ENCODE measurements at places on chromosomes 13 and 19.

GRCh38 chr19:6721138-6721474 lies 656 bp upstream of the C3 start:
- DNase-seq = no peak

GRCh38 chr19:46209472-46209871 lies 20.1 kb upstream of the IGFL1 start:
- DNase-seq = no peak

- DNase-seq = no peak
These were observed 89.7 kb upstream of the SIAH3 start for GRCh38 chr13:45941261-45941660.

DNA sequence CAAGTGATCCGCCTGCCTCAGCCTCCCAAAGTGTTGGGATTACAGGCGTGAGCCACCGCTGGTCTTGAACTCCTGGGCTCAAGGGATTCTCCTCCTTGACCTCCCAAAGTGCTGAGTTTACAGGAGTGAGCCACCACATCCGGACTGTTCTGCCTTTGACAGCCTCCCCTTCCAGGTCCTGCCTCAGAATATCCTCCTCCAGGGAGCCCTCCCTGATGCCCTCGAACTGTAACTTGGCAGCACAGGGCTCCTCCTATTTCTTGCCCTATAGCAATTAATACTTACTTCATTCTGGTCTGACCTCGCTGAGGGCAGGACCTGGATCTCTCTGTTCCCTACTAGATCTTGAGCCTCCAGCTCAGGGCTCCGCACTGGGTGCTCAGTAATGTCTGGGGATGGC lies 5.9 kb downstream of the CPT1C start:
- no peak for DNase-seq

- no peak for DNase-seq
These were observed 137.9 kb upstream of the LSM14A start for GRCh38 chr19:34034318-34034846.

- DNase-seq = no peak
These were observed 1.4 kb downstream of the DUXA start for GRCh38 chr19:57165846-57166245.

- DNase-seq = no peak
These were observed at the start of gene CD79A for GRCh38 chr19:41876847-41877832. CD79A (plus strand) TSS chr19:41877279; CDS start chr19:41877305, 26 bp downstream.

DNA sequence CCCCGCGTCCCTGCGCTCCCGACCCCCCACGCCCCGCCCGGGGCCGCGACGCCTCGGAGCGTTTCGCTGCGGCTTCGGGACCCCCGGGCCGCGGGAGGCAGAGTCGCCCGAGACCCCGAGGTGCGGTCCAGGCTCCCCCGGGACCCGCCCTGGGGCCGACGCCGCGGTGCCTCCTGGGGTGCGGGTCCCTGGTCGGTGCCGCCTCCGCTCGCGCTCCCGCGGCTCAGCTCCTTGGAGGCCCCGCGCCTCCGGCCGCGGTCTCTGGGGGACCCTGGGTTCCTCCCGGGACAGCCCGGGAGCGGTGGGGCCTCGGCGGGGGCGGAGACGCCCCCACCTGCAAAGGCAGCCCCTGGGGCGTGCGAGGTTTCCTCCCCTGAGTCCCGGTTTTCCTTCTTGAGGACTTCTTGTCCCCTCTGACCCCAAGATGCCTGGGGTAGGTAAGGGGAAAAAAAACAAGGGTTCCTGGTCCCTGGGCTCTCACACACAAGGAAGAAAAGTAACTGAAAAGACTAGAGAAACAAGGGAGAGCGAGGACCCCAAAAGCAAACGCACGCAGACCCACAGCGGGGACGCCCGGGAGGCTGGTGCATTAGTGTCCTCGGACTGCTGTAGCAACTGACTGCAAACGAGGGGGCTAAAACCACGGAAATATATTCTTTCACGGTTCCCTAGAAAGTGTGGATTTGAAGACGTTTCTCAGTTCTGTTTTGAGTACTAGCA lies 740 bp downstream of the ZNF555 start:
- DNase-seq = no peak

GRCh38 chr19:34184880-34185491 lies 12.7 kb downstream of the LSM14A start:
- no peak for DNase-seq

GRCh38 chr19:27955485-27956480 lies 1257.2 kb downstream of the UQCRFS1 start:
- no peak for DNase-seq

- DNase-seq = no peak
These were observed 140.9 kb upstream of the UBL3 start for GRCh38 chr13:29991343-29991742.

DNA sequence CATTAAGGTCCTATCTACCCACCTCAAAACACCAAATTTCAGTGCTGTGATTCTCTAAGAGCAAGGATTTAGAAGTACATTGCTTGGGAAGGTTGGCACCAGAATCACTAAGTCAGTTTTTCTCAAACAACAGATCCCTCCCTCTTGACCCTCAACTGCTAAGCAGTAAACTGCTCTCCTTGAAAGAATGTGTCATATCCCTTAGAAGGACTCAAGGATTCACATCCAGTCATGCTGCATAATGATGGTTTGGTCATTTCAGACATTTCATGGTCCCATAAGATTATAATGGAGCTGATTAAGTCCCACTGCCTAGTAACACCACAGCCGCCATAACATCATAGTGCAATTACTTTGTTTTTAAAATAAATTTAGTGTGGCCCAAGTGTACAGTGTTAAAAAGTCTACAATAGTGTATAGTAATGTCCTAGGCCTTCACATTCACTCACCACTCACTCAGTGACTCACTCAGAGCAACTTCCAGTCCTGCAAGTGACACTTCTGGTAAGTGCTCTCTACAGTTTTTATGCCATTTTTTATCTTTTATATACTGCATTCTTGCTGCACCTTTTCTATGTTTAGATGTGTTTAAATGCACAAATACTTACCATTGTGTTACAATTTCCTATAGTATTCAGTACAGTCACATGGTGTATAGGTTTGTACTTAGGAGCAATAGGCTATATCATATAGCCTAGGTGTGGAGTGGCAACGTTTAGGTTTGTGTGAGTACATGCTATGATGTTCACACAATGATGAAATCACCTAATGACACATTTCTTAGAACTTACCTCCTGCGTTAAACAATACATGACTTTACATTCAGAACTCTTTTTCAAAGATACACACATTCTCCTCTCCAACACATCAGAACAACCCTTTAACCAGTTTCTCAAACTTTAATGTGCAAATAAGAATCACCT lies 15.7 kb upstream of the CCDC169 start:
- no peak for DNase-seq

DNA sequence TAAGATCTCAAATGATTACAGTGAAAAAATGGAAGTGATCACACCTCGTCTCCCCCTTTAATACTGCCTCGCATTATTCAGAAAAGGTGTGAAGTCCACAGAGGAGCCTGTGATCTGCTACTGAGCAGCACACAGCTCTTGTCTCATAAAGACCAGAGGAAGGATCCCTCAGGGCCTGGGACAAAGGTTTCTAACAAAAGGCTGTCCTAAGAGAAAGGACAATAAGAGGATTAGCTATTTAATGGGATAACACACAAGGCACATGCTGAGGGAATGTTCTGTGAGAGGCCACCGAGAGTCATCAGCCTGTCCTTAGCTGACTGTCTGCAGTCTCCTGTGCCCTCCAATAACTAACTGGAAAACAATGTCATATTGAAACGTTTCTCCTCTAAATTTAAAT lies 26.7 kb downstream of the EBPL start:
- no peak for DNase-seq

GRCh38 chr13:43986421-43986981 lies 106.8 kb downstream of the LACC1 start:
- no peak for DNase-seq

- no peak for DNase-seq
These were observed 3.7 kb upstream of the CLPTM1 start for GRCh38 chr19:44951179-44952159.

DNA sequence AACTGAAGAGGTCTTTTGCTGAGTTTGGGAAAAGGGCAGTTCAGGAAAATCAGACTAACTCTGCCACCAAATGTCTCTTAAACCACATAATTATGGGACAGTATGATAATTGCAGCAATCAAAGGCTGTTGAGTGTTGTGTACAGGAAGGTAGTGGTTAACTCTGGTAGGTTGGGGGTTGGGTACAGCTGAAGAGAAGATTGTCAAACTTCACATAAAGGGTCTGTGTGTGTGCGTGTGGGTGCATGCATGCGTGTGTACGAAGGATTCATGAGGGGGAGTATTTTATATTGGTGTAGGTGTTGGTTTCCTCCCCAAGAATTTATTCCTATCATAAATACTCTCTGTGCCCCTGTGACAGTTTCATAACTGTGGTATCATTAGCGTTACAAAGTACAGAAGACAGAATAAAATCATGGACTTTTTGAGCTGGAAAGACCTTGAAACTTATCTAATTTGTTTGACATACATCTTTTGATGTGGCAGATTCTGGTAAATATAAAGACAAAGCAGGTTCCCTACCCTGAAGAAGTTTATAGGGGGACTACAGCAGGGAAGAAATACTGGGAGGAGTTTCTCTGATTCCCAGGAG lies 94.1 kb downstream of the PCCA start:
- no peak for DNase-seq

DNA sequence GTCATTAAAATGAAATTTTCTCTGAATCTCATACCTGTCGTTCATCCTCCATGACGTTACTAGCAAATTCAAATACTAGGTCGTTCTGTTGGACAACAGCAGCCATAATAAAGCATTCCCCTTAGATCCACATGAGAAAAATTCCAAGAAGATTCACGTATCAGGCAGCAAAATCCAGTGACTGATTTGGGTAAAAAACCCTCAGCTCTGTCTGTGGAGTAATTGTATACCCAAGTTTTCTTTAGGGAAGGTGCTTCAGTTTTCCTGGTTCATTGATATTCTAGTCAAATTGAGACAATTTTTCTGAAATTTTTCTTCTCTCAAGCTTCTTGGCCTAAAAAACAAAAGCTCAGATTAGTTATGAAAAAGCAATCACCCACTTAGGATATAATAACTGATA lies 37.2 kb downstream of the ELF1 start:
- no peak for DNase-seq

DNA sequence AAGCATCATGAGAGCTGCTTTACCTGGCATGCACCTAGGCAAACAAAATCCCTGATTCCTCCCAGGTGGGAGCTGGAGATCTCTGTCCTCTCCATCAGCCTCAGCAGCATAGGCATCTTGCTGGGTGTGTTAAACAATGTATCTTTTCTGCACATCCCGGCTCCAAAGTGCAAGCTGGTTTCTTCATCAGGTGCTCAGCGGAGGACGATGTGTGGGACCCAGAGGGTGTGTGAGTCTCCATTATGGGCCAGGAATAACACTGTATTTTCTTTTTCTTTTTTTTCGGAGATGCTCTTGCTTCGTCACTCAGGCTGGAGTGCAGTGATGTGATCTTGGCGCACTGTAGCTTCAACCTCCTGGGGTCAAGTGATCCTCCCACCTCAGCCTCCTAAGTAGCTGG lies 9.9 kb downstream of the CNFN start:
- no peak for DNase-seq

- DNase-seq = no peak
These were observed 1.8 kb upstream of the CEACAM8 start for GRCh38 chr19:42596391-42597072.

DNA sequence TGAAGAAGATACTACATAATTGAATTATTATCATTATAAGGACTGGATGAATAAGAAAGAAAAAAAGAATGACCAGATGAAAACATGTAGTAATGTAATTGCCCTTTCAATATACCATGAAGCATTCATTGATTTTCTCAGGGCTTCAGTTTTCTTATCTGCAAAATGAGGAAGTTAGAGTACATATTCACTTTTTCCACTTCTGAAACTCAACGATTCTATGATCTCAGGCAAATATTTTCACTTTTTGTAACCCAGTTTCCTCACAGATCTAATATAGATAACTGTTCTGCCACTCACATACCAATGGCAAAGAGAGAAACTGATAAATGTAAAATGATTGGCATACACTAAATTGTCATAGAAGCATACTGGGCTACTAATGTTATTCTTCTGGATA lies 856.6 kb upstream of the KLHL1 start:
- no peak for DNase-seq

DNA sequence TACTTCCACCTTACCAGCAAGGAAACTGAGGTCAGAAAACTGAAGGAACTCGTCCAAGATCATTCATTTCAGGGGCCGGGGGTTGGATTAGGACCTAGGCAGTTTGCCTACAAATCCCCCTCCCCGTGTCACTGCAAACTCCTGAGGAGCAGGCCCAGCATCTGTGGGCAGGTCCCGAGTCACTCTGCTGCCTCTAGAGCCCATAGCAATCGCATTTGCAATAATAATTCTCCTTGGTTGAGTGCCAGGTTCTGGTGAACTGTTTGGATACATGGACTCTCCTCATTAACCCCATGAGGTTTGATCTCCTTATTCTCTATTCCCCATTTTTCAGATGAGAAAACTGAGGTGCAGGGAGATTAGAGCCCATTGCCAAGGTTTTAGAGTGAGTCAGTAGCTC lies 903 bp downstream of the PIN1 start:
- DNase-seq = no peak

GRCh38 chr19:41189425-41190065 lies 3.5 kb upstream of the CYP2S1 start:
- DNase-seq = no peak
